ENCODE measurements at places on chromosomes 12 and 14.
A peak's percentile ranks its signal among the peaks of the same experiment; 100 is the strongest.

DNA sequence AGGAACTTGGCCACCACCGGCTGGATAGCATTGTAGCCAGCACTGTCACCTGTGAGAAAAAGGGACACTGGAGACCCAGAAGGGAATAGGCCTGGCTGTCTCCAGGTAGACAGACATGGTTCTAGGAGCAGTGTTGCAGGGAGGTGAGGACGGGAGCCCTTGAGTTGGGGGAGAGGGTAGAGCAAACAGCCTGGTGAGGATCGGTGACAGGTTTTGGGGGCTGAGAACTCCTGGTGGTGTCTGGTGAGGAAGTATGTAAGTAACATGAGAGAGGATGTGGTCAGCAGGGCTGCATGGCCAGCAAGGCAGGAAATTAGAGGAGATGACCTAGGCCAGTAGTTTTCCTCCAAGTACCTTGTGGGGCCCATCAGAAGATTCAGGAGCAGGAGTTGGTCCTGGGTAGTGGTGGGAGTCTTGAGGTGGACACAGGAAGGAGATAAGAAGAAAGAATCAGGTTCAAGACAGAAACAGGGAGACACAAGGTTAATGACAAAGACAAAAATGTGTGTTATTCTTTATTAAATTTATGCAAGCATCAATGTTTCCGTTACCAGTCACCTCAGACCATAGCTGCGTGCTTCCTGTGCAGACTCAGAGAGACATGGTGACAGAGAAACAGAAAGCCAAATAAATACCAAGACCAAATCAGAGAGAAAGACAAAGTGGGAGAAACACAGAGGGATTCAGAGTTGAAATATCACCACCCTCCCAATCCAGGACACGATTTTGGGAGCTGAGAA lies at the start of gene ARHGAP9:
TSS of gene ARHGAP9 (minus strand) at position 491 of the 740 bp plus-strand sequence. CDS start at position 31, 460 bp downstream.
- no peak for DNase-seq

GRCh38 chr14:49975276-49975675 lies 82.4 kb downstream of the ARF6 start:
- no peak for DNase-seq

GRCh38 chr14:56379956-56380355 lies 199.6 kb upstream of the TMEM260 start:
- DNase-seq = no peak

DNA sequence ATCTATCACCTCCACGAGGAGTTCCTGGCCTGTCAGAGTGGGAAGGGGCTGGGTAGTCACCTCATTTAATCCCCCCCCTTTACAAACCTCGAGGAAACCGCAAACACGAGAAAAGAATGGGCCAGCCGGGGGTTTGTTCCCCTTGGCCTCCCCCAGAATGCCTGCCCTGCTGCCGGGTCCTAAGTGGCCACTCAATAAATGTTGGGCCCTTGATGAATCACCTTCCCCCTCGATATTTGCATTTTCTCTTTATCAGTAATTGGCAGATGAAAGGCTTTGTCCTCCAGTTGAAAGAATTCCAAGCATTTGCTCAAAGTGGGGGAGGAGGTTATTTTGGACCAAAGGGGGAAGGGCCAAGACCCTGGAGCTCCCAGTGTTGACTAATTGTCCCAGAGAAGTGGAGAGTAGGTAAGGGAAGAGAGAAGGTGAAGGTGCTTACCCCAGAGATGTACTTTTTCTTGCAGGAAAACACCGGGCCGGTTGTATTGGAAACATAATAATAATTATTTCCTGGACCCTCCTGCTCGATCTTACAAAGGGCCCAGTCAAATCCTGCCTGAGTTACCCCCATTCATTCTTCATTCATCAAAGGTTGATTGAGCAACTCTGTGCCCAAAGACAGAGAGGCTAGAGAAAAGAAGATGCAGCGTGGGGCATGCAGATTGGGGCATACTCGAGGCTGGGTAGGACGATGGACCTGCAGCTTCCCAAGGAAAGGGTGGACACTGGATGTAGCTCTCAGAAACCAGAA lies 1.9 kb upstream of the KDM2B start:
- DNase-seq = peak; percentile 12

- no peak for DNase-seq
Observed at GRCh38 chr12:84779169-84779568, 133.4 kb downstream of the SLC6A15 start.

DNA sequence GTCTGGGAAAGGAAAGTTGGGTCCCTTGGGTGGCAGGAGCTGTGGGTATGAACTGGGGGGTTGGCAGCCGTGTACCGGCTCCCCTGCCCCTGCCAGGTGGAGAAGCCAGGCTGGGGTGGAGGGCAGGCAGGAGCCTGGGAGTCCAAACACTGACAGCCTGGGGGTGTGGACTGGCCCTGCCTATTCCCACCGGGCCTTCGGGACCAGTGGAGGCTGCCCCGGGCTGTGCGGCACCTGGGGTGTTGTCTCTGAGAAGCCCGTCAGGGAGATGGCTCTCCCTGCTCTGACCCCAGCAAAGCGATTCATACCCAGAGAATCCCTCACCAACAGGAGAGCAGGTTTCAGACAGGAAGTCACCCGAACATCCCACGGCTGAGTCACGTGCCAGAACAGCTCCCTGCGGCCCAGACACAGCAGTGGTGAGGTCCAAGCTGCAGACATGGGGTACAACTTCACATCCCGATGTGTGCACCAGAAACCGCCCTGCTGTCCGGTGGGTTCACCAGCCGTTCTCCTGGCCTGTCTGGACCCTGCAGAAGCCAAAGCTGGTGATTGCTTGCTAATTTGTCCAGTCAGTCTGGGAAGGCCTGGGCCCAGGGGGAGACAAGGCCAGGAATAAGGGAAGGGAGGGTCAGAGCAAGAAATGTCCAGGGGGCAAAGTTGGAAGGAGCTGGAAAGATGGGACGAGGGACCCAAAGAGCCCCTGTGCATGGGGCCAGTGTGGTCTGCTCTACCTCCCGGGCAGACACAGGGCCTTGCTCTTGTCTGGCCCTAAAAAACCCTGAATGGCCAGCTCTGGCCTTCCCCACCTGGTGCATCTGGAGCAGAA lies 2.1 kb upstream of the GPR132 start:
- DNase-seq = no peak

DNA sequence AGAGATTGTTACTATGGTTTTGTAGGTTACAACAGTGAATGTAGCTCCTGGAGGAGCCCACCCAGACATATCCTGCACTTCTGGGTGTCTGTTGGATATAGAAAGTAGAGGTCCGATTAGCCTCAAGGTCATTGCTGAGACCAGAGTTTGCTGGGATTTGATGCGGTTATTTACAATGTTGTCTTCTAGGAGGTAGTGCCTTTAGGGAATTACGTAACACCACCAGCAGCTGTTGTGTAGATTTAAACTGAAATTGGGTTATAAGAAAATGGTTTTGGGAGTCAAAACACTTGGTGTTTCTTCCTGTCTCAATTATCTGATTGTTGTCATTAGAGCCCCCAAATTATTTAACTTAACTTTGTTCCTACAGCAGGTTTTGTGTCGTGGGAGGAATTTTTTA lies 225.3 kb upstream of the PELI2 start:
- DNase-seq = no peak

DNA sequence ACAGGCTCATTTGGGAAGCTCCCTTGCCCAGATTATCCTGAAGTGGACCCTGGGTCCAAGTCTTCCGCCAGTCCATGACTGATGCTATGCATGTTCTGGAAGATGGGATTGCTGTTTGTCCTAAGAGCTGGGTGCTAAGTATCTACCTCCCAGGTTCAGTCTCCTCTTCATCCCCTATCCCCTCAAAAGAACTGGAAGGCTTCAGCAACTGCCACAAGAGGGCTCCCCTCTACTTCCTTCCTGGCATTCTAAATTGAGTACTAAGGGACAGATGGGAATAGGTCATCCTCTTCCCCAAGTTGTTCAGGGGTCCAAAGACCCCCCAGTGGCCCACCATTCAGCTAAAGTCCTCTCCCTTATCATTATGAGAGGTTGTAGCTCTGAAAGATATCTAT lies 9.0 kb upstream of the FKBP11 start:
- DNase-seq = no peak

DNA sequence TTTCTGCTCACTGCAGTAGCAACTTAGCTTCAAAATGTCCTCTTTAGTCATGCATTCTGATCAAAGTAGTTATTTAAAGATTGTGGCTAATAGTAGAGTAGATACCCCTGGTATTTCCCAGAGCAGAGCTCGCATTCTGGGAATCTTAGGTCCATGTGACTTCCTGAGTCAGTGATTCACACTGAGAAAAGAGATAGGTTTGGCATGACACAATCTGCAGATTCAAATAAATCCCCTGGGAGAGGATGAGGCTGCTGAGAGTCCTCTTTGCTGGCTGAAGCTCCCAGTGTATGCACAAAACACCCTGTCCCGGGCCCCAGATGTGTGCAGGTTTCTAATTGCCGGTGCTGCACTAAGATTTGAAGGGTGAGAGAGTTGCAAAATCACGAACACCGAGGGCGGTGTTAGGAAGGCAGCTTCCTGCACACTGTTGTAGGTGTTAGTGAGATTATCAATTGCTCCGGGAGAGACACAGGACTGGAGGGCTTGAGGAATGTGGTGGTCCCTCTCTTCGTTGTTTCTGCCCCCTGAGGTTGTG lies 233.2 kb downstream of the NRXN3 start:
- no peak for DNase-seq

GRCh38 chr14:104149617-104150135 lies 11.3 kb downstream of the KIF26A start:
- DNase-seq = no peak

DNA sequence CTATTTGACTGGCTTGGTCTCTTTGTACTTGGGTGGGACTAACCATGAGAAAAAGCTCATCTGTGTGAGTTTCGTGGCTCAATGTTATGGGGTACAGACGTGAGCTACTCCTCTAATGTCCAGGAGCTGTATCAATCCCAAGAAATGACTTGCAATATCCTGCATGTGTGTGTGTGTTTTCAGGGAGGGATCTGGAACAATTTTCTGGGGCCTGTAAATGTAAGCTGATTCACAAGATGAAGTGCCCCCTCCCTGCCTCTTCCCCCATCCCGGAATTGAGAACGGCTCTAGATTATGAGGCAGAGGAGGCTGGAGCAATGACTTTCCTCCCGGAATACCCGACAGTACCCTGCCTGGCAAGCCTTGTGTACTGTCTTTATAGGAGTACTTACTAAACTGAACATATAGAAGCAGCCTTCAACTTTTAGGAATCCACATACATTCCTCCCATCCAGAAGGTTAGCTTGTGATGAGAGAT lies 53.9 kb downstream of the TMX1 start:
- DNase-seq = no peak

- peak; percentile 13 for DNase-seq
Observed at GRCh38 chr12:59780605-59781135, 184.8 kb downstream of the SLC16A7 start.

DNA sequence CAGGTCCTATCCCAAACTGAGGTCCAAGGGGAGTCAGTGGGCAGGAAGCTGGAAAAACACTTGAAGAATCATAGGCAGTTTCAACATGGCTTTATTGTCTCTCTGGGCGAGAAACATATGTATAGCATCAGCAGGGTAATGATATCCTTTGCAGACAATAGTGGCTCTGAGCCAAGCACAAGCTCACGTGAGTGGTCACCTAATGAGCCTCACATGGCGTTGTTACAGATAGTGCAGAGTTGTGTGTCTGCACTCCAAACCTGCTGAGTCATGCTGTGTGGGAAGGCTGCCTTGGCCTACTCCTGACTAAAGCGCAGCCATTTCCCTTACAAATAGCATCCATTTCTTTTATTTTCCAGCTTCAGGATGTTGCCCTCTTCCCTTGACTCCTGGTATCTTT lies 105.2 kb upstream of the SYT1 start:
- no peak for DNase-seq

DNA sequence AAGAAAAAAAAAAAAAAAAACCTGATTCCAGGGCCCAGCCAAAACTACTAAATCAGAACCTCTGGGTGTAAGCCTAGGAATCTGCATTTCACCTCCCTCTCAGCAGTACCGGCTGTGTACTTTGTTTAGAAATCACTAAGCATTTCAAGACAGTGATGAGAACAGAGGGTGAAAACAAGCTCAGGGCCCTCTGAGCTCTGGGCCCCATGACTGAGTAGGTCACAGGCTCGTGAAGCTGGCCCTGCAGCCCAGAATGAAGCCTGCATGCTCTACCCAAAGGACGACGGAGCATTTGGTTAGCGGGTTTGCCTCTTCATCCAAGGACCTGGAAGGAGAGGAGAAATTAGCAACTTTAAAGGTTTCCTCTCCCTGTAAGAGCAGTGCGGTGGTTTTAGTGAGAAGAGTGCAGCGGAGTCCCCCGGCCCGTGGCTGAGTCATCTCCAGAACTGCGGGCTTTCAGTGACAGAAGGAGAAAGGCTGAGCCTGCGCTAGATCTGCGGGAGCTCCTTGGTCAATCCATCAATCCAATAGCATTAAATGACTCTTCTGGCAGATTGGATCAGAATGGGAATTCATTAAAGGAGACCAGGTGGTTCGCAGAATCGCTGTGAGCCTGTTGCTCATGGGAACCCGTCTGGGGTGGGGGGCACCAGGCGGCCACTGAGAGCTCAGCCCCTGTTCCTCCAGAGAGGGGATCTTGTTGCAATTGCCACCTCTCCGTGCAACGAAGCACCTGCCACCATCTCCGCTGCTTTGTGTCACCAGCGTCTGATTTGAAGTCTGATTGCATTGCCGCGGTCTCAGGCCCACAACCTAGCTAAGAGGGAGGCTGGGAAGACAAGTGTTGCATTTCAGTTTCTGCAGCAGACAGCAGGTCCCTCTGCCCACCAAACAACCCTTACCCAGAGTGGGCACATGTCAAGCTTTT lies 7.3 kb downstream of the IL31 start:
- peak; percentile 29 for DNase-seq

- no peak for DNase-seq
Observed at GRCh38 chr12:89153341-89153740, 199.0 kb downstream of the DUSP6 start.

DNA sequence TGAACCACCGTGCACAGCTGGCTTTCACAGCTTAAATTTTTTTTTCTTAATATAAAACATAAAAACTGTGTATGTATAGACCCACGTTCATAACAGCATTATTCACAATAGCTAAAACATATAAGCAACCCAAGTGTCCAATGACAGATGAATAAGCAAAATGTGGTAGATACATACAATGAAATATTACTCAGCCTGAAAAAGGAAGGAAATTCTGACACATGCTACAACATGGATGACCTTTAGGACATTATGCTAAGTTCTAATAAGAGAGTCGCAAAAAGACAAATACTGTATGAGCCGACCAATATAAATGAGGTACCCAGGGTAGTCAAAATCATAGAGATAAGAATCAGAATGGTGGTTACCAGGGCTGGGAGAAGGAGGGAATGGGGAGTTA lies 13.8 kb upstream of the YY1 start:
- DNase-seq = no peak

DNA sequence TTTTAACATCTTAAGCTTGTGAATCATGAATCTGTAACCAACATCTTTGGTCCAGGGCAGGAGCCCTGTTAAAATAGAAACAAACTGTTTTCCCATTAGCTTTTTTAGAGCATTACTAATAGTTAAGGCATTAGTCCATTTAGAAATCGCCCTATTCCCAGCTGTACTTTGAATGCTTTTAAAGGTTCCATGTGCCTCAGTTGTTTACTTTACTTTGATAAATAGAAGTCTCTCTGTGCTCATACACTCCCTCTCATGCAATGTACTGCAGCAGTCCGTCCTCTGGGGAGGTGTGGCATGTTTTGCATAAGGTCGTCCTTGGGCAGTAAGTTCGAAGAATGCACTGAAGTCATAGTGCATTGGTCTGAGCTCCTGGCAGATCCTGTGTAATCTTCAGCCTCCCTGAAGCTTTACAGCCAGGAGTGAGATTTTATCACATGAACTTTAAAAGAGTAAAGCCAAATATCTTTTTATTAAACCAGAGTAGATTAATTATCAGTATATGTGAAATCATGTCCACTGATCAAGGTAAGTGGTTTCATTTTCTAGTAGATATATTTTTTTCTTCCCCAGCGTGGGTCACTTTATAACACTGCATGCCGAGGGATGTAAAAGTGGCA lies 134.7 kb downstream of the FGD4 start:
- DNase-seq = peak; percentile 8
